ENCODE measurements at places on chromosomes 4 and X.

DNA sequence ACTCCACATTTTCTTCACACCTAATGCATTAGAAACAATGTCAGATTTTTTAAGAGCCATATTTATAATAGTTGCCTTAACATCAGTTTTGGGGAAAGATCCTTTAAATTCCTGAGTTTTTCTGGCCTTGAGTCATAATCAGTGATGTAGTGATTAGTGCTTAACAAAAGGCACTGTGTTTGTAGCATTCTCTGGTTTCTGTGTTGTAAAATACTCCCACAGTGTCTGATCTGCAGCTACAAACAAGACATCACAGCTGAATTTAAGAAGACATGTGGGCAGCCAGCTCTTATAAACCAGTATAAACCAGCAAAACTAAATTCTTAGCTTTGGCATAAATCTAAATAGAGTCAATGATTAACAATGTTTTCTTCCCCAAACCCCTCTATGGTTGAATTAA, 233.8 kb downstream of the FSTL5 start:
- DNase-seq, result no peak

DNA sequence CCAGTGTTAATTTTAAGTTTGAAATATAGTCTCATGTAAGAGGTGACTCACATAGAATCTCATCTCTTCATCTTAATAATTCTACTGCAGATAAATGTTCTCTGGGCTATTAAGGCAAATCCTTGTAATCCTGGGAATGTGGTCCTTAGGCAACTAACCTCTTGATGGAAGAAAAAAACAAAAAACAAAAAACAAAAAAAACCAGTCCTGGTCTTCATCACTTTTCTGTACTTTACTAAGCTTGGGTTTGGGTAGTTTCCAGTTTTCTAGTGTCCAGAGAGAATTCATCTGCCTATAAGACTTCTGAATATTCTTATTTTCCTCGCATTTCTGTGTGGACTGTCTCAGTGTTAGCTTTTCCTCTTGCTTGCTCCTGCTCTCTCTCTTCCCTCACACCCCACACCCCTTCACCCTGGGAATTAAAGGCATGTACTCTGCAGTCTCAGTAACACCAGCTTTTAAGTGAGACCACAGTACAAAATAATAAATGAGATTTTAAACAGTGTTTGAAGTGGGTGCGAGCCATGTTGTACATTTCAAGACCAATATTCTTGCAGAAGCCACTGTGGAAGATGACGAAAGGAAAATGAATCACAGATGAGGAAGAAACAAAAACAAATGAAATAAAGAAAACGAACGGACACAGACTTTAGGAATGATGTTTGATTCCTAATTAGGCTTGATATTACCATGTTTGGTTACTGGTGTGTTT, 51.7 kb downstream of the HAND2 start:
- no peak for DNase-seq

GRCh38 chr4:83889802-83890201, 353.9 kb downstream of the GPAT3 start:
- DNase-seq, result no peak

DNA sequence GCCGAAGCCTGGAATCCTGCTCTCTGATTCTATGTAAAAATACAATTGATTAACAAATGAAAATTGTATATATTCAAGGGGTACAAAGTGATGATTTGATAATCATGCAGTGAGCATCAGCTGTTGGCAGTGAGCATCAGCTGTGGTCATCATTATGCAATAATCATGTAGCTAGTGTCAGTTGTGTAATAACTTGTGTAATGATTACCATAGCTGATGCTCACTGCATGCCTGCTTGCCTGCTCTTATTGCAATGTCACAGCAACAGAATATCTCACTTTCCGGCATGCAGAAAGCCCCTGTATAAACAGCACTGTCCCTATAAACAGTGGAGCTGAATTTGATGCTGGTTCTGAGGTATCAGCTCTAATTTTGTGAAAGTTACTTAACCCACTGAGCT, 46.8 kb downstream of the SULT1B1 start:
- no peak for DNase-seq

DNA sequence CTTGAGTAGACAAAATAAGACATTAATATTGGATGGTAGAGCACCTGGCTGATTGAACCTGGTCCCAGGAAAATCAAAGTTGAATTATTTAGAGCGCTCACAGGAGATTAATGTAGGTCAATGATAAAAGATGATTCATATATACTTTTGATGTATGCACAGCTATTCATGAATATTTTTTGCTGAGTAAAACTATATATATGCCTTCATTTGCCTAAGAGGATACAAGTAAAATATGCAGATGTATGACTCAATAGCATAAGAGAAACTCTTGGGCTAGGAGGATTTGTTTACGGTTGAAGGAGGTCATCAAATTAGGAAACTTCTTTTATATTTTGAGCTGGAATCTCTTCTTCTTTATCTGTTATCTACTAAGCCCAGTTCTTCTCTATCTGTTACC, 202.7 kb upstream of the HS3ST1 start:
- no peak for DNase-seq

DNA sequence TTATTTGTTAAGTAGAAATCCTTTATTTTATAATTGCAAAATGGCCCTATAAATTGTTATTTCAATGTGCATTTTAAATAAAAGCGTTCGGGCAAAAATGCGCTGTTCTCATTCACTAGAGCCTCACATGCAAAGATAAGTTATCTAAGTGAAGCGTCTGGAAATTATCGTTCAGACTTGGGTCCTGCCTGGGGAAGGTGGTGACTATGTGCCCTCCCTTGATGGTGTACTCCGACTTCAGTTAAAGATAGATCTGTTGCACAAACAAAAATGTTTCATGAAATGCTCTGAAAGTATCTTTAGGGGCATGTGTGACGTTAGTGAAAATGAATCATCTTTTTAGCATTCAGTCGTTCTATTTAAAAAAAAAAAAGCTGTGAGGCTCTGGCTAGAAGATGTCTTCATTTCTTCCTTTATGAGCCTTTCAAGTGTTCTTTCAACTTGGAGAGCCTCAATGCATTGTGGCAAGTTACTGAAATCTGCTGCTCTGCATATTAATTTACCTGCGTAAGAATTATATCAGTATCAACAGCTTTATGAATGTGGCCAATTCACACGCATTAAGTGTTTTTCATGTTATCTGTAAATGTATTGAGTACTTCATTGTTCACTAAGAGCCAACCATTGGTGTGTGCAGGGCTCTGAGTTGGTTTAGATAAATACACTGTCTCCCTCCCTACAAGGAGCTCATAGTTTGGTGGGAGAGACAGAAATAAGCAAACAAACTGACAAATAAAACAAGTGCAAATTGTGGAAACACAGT, 83.0 kb downstream of the AFF1 start:
- DNase-seq, result no peak

DNA sequence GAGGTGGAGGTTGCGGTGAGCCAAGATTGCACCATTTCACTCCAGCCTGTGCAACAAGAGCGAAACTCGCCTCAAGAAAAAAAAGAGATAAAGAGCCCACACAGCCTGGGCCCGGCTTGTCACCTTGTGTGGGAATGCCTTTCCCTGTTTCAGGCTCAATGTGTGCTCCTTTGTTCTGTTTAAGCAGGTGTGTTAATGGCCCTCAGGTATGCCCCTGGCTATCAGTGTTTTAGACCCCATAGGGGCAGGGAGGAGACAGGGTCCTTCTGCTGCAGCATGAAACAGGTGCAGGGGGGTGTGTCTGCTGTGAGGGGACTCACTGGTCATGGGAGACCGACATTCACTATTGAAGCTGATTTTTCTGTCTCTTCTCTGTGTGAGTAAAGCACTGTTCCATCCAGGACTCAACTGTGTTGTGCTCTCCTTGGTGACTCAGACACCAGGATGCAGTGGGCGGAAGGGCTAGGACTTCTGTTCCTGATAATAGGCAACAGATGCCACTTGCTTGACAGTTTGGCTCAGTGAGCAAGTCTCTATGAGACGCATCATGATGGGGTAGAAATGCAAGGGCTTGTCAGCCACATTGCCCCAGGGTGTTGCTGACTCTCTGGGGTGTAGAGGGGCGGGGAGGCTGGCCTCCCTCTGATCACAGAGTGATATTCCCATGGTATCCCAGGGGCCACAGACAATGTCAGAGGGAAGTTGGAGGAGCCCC, 15.6 kb upstream of the LAP3 start:
- DNase-seq, result no peak

- peak; percentile 29 for DNase-seq
These were observed 689 bp downstream of the METAP1 start for GRCh38 chr4:98996056-98996764.

Data from NCI-H2029 treated with DMSO at 0.1 percent for 48 hours (cell line).